ENCODE measurements at places on chromosomes 12 and 14.

DNA sequence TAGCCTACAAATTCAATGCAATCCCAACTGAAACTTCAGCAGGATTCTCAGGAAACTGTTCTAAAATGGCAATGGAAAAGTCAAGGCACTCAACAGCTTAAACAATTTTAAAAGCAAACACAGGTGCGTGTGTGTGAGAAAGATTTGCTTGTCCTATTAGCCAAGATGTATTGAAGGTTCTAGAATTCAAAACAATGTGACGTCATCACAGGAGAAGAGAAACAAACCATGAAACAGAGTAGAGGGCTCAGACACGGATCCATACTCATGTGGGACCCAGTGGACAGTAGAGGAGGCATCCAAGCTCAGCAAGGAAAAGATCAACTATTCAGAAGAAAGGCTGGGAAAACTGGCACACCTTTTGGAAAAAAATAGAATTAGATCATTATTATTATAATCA, 152.8 kb upstream of the DHRS4 start:
- no peak for DNase-seq

DNA sequence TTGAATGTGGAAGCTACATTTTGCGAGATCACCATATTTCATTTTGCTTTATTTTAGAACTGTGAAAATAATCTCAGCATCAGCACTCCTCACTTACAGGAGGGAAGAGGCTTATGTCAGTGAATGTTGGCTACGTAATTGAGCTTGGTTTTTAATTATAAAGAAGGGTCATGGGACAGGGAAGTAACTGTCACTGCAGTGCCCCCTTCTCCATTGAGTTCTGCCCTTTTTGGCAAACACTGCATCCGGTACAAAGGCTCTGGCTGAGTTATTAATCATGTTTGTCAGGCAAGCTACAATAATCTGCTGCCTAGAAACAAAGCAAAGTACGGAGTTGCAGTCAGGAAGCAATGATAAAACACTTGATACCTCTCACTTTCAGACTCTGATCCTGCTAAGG, 546.7 kb downstream of the SNAPC1 start:
- no peak for DNase-seq

GRCh38 chr12:77104792-77105191, 39.4 kb upstream of the E2F7 start:
- no peak for DNase-seq

- no peak for DNase-seq
These were observed 16.8 kb upstream of the FAR2 start for GRCh38 chr12:29132316-29132715.

GRCh38 chr12:65930114-65930828, 106.0 kb downstream of the HMGA2 start:
- DNase-seq, result no peak

DNA sequence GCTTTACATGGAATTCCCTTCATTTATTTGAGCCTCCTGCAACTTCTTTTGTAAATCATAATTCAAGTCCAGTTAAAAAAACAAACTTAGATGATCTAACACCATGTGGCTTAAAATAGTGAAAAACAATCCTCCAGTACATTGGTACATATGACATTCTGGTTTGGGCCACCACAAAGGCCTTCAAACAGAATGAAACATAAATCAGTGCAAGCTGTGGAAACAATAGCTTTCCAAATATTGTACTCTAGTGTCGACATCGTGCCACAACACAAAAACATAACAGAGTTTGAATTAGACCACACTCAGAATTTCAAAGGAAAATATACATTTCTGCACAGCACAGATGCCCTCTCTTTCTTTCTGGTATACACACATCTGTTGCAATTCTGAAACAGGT, 751.3 kb downstream of the SLC6A15 start:
- no peak for DNase-seq

DNA sequence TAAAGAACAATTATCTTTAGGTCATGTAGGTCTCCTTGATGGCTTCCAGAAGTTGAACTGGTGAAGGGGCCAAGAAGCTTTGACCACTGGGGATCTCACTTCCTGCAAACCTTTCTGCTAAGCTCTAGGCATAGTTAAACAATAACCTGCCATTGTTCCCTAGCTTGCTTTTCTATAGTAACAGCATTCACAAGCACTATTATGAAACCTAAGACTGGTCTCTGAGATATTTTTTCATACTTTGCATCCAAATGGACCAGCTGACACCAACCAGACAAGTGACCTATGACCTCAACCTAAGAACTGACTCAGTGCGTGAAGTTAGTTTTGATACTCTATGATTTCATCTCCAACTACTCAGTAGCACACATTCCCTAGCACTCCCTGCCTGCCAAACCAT, 129.1 kb downstream of the PTPRB start:
- DNase-seq, result no peak

- no peak for DNase-seq
These were observed 12.0 kb downstream of the C12orf75 start for GRCh38 chr12:105342464-105342863.

DNA sequence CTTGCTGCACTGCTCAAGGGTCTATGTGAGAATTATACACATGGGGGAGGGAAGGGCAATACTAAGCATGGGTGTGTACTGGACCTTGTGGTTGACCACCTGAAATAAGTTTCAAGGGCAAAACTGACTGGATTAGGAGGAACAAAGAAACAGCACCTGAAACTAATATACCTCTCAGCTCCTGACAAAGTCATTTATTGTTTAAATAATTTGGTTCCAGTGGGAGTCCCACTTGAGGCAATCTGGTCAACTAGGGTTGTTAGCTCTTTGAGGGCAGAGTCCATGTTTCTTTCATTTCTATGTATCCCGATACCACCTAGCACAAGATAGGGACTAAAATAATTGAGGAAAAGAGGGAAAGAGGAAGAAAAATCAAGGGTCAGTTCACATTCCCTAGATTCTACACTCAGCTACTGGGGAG, 45.5 kb downstream of the STXBP6 start:
- no peak for DNase-seq

GRCh38 chr14:80523518-80524117, 312.3 kb upstream of the DIO2 start:
- no peak for DNase-seq

DNA sequence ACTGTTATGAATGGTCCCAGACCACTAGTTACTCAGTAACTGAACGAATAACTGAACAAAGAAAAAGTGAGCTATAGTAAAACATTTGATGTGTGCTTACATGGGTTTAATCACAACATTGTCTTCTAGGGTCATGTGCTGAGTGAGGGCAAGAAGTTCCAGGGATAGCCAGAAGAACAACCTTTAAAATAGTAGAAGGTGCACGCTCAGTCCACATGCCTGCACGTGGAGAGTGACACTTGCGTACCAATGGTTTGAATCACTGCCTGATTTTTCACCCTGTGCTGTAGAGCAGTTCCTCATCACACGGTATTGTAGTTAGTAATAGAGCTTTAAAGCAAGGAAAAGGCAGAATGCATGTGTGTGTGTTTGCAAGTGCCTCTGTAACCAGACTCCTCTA, 224.2 kb downstream of the EGLN3 start:
- DNase-seq, result no peak

GRCh38 chr12:70840656-70841350, 79.7 kb downstream of the PTPRR start:
- no peak for DNase-seq

GRCh38 chr12:19572920-19573558, 133.7 kb downstream of the AEBP2 start:
- DNase-seq, result no peak

GRCh38 chr14:94500264-94500663, 9.0 kb downstream of the SERPINA12 start:
- no peak for DNase-seq

- DNase-seq, result no peak
These were observed 30.1 kb downstream of the MED13L start for GRCh38 chr12:116247377-116247776.

GRCh38 chr14:105220699-105221597, 27.4 kb upstream of the BTBD6 start:
- DNase-seq, result no peak

- DNase-seq, result no peak
These were observed 91.9 kb downstream of the TMEM132D start for GRCh38 chr12:129811963-129812362.

- no peak for DNase-seq
These were observed 97.1 kb downstream of the SLC38A6 start for GRCh38 chr14:61077951-61078720.

DNA sequence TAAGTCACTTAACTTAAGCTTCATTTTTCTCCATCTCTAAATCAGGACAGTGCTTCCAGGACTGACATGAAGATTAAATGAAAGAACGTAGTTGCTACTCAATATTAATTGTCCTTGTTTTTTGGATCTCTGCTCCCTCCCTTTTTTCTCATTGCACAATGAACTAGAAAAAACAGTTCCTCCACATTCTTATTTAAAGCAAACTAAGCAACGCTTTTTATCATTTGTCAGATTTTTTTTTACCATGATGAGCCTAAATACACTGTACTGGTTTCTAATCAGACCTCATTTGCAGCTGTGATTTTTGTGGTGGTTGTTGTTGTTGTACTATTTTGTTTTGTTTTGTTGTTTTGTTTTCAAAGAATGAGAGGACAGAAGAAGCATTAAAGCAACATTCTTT, 23.2 kb upstream of the PARP11 start:
- no peak for DNase-seq

GRCh38 chr12:106345746-106346145, 11.8 kb upstream of the POLR3B start:
- peak; percentile 20 for DNase-seq

GRCh38 chr12:74349925-74350324, 187.7 kb upstream of the ATXN7L3B start:
- no peak for DNase-seq

- DNase-seq, result no peak
These were observed 50.0 kb downstream of the KDM2B start for GRCh38 chr12:121530600-121531355.

GRCh38 chr14:100568998-100569733, 18.1 kb downstream of the BEGAIN start:
- DNase-seq, result no peak

DNA sequence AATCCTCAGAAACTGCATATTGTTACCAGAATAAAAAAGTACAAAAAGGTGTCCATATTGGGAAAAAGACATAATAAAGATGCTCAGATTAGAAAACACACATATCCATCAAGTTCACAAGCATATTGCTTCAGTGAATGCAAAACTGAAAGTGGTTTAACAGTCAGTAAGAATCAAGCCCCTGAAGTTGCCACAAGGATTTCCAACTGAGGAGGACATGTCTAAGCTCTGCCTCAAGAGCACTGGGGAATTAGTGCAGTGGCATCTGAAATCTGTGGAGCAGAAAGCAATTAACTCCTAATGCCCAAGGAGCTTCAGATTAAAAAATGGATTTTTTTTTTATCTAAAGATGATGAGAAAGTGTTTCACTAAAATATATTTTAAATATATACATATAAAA, 113.2 kb downstream of the DENND5B start:
- DNase-seq, result no peak

GRCh38 chr14:37131205-37131604, 41.2 kb downstream of the SLC25A21 start:
- no peak for DNase-seq

DNA sequence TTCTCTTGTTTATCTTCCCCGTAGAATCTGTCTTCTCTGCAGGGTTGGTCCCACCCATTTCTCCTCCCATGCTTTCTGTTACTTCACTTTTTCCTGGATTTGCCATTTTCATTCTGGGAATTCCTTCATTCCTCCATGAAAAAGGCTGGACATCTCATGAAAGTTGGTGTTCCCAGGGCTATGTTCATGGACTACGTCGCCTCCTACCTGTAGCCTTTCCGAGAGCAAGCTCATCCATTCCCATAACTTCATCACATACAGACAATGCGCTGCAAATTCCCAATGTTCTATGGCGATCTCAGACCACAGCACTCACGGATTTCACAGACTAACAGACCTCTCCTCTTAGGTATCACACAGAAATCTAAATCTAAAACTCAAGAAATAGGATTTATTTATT, 217.1 kb downstream of the EXOC5 start:
- DNase-seq, result no peak

GRCh38 chr12:105109465-105110212, 2.1 kb downstream of the WASHC4 start:
- no peak for DNase-seq

DNA sequence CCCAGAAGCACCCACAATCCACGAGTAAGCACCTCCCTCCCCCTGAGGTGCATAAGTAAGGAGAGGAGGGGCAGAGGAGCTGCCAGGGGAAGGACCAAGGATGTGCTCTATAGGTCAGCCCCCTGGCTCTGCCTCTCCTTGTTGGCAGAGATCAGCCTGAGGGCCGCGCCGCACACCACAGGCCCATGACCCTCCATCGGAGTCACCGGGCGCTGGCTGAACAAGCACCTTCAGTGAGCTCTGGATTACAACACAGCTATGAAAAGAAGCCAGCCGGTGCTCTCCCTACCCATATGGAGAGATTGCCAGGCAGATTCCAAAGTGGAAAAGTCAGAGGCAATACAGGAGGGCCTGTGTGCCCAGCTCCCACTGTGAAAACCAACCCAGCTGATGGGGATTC, 257.3 kb downstream of the GLT1D1 start:
- DNase-seq, result no peak

GRCh38 chr12:104012331-104012730, 37.7 kb downstream of the GLT8D2 start:
- DNase-seq, result no peak

- no peak for DNase-seq
These were observed 47.4 kb upstream of the DICER1 start for GRCh38 chr14:95204705-95205104.

DNA sequence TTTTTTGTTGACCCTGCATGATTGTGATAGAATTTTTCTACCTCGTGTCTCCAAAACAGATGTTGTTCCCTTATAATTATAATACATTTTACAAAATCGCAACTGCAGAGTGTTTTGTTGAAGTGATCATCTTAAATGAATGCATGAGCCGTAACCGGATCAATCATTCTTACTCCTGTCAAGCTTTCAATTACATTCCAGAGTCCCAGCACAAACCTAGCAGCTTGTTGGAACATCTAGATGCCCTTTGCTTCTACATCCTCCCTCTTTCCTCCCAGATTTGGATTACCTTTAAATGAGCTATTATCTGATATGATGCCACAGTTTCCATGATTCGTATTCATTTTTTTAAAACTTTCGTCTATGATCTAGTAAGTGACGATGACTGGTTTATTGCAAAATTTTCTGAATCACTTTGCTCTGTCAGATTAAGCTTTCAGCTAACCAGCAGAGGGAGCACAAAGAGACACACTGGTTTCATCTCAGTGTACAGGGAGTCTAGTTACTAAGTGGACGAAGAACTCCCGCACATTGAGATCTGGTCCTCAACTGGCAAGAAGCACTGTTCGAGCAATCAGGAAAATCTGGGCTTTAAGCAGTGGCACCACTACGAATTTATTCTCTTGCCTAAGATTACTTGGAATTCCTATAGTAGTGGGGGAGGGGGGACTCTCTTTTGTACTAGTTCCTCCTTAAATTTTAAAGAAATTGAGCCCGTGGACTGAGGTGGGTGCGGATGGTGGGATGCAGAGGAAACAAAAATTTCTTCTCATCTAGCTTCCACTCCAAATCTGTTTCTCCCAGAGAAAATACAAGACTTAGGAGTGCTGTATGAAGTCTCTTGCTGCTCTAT, 40.9 kb downstream of the TSHR start:
- DNase-seq, result no peak

DNA sequence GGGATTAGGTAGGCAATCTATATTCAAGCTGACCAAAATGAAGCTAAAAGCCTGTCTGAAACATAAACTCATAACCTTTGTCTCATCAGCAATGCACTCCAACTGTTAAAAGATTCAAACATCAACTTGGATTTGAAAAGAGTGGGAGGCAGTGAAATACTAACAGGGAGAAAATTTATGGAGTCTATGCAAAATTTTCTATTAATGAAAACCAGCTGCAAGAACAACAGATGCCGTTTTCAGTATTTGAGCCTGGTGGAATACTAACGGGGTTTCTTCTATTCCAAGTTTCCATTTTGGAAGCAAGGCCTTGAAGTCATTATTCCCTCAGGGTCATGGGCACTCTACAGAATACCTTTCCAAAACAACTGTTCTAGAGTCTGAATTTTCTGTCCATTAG, 88.3 kb downstream of the LRP6 start:
- DNase-seq, result no peak

All from NCI-H1436 (cell line).